ENCODE measurements at places on chromosomes 16 and 17.

DNA sequence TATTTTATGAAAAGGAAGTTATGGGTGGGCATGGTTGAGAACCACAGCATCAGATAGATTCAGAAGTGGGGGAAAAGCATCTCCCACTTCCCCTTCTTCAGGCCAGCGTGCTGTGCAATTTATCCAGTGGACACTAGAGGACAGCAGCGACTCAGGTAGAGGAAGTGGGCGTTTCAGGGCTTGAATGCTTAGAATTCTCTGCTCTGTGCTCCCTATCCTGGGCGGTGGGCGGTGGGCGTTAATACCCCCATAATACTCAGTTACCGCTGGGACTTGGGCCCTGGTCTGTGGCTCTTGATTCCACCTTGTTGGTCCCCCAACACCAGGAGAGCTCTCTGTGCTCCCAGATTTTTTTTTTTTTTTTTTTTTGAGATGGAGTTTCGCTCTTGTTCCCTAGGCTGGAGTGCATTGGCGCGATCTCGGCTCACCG is 3.7 kb upstream of the LYZL6 start:
- peak; percentile 32 for DNase-seq

DNA sequence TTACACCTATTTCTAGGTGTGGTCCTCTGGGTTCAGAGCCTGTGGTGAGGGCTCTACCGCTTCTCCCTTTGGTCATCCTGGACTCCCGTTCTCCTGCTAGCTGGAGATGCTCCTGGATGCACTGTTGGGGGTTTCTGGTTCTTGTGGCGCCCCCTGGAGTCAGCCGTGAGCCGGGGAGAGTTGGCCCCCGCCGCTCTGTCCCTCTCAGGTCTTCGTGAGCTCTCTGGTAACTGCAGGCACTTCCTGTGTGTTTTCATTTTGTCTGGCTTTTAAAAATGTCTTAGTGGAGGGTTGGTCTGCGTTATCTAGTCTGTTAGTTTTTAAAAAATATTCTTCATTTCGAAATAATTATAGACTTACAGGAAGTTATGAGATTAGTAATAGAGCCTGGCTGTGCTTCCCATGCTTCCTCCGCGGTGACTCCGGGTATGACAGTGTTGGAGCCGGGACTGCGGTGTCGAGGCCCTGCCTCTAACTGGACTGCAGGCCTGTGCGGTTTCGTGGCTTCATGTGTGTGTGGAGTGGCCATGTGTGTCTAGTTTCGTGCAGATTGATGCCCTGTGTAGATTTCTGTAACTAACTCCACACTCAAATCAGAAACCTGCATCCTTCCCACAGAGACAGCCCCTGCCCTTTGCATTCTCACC is 78.0 kb upstream of the ZNF750 start:
- no peak for DNase-seq

GRCh38 chr17:68731465-68731864 is 130.3 kb upstream of the FAM20A start:
- DNase-seq: no peak

DNA sequence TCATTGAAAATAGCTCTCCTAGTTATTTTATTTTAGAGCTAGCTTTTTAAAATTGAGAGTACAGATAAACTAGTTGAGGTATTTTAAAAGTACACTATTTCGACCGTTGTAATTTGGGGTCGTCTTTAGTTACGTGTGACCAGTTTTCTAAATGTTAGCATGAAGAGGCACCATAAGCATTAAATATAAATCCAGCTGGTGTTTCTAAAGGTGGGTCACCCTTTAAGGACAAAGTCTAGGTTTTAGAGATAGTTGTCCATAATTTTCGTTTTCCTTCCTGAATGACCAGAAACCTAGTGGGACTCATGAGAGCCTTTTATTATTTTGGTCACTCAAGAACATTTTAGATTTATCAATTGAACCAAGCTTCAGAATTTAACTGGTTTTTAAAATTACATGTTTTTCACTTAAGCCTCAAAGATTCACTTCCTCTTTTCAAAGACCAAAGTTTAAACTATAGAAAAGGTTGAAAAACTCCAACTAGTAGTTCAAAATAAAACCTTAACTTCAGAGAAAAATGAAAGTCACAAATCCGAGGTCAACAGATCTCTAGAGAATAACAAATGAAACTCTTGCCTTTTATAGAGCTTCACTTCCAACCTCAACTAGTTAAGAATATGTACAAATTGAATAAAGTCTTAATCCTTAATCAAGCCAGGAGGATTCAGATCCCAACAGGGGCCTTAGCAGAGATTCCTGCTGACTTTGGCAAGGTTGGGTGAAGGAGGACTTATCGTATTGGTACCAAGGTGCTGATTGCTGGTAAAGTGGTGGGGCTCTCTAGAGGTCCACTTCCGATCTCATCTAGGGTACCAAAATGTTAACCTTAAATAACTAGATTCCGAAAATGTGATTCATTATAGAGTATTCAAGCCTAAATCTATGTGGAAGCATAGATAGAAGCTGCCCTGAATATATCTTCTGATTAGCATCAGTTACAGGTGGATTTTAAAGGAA is 32.5 kb downstream of the PHKB start:
- no peak for DNase-seq

DNA sequence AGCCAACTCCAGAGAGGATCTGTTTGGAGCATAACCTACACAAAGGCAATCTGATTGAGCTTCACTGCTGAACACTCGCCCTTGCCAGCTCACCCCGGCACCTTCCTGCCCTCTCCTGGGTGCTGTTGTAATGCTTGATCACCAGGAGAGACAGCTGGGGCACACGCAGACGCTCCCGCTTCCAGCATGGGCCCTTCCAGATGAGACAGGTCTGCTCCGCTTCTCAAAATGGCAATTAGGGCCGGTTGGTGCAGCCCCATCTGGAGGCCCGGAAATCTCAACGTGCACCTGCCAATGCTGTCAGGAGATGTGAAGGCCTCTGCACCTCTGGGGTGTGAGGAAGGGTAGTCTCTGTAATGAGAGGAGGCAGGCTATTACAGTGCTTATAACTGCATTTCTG is 206.1 kb downstream of the ABCC12 start:
- DNase-seq: no peak

DNA sequence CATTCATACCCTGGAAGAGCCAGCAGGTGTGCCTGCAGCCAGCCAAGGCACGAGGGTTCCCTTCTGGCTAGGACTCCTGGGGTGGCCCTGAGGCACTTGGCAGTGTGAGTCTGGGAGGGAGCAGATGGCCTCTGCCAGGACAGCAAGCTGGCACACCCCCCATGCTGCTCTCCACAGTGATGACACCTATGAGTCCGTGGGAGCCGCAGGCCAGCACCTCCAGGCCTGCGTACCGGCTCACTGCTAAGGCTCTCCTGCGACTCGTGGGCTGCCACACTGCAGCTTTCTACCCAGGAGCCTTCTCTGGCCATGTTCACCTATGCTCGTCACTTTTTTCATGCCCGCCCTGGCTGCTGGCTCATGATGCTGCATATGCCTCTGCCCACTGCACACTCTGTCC is 68.1 kb downstream of the NDEL1 start:
- no peak for DNase-seq

DNA sequence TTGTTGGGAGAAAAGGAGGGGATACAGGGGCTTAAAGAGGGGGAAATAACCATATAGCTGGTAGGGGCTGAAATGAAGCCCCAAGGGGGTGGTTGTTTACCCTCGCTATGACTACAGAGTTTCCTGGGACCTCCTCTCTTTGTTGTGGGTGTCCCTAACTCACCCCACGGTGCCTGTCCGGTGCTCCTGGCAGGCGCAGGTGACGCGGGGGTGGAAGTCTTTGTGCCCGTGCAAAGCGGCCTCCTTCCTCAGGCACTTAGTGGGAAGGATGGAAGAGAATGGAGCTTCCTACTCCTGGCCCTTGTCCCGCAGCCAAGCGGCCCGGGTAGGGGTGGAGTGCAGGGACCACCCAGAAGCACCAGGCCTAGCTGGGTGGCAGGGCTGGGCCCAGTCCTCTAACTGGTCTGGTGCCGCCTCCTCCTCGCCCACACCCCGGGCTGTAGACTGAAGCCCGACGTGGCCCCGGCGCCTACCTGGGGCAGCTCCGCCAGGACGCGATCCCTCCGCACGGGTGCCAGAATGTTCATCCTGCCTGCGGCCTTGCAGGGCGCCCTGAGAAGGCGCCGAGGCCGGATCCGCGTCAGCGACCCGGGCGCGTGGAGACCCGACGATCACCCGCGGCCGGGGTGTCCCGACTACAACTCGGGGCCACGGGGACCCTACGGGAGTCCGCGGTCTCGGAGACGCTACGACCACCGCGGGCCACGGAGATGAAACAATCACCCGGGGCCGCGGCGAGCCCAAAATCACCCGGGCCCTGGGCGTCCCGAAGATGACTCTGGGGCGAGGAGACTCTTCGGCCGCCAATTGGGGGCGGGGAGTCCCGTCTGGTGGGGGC is 709 bp downstream of the RAB34 start:
- no peak for DNase-seq

DNA sequence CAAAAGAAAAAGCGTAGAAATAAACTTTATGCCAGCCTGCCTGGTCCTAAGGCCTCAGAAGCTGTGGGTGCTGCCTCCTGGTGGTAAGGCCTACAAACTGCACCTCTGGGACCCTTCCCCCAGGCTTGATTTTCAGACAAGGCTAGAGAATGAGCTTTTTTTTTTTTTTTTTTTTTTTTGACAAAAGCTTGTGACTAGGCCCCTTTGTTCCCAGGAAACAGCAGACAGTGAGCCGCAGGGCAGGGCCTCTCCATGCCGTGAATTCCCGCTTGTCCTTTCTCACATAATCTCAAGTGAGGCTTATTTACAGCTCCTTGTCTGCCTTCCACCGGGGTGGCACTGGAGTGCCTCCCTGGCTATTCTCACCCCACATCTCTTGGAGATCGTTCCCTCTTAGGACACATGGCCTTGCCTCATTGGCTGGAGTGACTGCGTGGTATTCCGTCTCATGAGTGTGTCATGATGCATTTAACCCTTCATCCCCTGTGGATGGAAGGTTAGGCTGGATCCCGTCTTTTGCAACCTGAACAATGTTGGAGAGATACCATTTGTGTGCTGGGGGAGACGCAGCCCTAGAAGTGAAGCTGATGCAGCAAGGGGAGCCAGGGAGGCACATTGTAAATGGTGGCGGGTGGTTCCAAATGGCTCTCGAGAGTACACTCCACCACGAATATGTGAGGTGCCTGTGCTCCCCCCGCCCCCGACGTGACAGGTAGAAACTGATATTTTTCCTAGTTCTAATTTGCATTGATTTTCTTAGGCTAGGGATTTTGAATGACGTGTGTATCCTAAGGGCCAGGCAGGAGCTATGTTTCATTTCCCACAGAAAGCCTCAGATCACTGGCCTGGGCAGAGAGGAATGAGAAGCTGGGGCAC is 49.6 kb downstream of the USP22 start:
- peak; percentile 50 for DNase-seq

GRCh38 chr16:76265434-76266045 is 11.7 kb upstream of the CNTNAP4 start:
- DNase-seq: no peak

DNA sequence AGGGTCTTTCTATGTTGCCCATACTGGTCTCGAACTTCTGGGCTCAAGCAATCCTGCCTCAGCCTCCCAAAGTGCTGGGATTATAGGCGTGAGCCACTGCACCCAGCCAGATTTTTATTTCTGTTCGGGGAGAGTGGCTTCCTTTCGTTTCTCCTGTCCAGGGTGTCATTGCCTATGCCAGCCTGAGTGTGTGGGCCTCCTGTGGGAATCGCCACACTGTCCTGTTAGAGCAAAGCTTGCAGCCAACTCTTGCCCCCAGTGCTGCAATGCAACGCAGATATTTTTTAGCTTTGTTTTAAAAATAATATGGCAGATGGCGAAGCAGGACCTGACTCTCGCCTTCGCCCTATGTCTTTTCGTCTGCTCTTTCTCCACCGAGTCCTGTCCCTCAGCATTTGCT is 395.0 kb downstream of the SNX29 start:
- no peak for DNase-seq

DNA sequence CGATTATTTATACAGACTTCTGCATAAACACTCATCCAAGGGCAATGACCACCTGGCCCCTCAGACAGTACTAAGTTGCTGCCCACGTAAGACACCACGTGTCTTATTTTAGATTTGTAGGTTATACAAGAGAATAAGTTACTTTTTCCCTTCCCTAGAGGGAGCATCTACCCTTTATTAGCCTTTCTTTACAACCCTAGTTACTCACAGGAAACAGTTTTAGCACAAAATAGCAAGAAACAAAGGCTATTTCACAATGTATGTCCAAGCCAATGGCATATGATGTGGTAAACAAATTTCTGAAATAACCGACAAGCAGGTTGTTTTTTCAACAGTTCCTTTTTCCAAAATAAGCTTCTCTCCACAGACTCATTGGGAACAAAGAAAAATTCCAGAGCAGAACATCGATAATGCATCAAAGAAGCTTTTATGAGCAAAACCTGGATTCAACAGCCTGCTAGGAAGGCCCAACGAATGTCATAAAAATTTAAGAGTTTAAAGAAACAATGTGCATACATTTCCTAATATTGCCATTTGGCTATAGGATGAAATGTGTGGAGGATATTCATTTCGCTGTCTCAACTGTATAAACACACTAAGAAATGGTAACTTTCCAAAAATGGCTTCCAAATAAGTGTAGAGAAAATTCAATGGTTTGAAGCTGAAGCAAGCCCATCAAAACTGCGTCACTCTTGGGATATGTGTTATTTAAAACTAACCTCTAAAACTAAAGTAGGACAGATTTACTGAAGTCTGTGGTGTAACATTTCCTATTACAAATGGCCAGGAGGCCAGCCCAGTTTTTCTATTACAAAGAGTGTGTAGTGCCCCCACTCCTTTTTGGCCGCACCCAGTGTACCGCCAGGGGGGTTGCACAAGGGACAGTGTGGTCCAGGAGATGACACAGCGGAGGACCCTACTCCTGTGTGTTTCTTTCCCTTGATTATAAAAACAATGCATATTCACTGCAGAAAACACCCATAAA is 50.4 kb upstream of the ERN1 start:
- DNase-seq: no peak

- no peak for DNase-seq
Observed at GRCh38 chr16:10812312-10813098, 6.1 kb downstream of the TVP23A start.

DNA sequence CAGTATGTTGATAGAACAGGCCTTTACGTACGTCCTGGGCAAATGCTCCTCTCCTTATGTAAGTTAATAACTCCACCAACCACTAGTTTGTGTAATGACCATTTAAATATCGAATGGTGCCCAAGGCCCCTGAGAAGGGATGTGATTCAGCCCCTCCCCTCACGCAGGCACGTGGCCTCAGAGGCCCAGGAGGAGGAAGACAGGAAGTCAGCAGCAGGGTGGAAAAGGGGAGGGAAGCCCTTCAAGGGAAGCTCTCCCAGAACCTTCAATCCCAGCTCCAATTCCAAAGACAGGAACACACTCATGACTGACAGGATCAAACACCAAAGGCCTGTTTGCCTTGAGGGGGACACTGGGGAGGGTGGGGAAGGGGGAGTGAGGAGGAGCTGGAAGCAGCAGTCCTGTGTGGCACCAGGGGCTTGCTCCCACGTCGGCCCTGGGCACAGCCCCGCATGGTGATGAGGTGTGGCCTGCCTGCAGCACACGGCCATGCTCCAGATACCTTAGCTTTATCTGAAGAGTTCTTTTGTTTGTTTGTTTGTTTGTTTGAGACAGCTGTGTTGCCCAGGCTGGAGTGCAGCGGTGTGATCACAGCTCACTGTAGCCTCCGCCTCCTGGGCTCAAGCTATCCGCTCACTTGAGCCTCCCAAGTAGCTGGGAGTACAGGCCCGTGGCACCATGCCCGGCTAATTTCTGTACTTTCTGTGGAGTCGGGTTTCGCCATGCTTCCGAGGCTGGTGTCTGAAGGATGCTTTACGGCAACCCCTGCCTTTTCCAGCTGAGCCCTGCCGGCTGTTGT is 105.0 kb downstream of the ZNF778 start:
- DNase-seq: no peak

GRCh38 chr16:22673421-22673831 is 140.5 kb upstream of the HS3ST2 start:
- DNase-seq: no peak

All from activated B cell treated with CpG ODN at 0.5 μM for 24 hours (primary cell).